ENCODE measurements at places on chromosomes 5 and 9.

DNA sequence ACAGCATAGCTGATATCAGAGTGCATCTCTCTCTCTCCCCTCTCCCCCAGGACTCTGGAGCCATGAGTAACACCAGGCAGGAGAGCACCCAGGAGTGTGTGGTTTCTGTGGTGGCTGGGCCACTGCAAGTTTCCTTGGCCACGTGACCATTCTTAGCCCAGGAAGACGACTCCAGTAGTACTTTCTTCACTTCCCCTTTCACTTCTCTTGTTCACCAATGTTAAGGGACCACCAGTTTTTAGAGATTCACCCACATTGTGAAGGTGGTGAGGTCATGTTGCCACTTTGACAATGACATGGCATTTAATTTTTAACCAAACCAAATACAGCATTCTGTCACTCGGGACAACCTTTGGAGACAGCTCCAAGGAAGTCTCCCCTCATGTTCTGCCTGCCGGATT is 17.9 kb upstream of the DAPK1 start:
- peak; percentile 83 for DNase-seq

GRCh38 chr5:78747705-78748359 is 99.3 kb upstream of the LHFPL2 start:
- peak; percentile 91 for DNase-seq

DNA sequence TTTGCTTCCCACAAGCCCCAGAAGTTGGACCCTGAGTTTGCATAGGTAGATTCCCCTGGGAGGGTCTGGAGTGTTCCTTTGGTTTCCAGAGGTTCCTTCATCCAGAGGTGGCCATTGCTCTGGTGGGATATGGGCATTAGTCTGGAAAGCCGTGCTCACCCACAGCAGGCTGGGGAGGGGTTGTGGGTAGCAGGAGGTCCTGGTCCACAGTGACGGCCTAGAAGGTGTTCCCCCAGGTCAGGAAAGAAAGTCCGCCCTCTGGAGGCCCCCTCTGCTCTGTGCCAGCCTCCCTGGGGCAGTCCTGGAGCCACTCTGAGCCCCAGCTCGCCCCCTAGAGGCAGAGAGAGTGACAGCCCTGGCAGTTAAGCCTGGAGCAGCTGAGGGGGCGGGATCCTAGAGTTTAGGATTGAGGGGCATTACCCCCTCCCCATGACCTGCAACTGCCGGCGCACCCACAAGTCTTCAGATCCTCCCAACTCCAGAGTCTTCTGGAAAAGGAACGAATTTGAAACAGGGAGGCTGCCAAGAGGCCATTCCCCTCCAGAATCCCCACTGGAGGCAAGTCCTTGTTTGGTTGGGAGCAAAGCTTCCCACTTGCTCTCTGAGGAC is 36.8 kb downstream of the NDST1 start:
- DNase-seq: peak; percentile 65

DNA sequence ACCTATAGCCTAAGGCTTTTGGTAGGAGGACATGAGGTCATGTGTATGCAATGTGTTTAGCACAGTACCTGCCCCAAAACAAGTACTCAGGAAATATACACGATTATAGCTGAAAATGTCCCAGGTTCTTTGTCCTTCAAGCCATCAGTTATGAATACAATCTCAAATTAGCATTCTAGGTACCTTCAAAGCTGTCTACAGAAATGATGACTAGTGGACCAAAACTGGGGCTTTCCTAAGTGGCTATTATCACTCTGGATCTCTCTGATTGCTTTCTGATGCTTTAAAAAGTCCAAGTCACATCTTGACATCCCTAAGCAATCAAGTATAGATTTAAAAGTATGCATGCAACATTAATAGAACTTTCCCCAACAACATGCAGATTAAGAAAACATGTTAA is 93.0 kb upstream of the SLIT3 start:
- DNase-seq: no peak

GRCh38 chr5:114447084-114447773 is 85.4 kb downstream of the KCNN2 start:
- no peak for DNase-seq

DNA sequence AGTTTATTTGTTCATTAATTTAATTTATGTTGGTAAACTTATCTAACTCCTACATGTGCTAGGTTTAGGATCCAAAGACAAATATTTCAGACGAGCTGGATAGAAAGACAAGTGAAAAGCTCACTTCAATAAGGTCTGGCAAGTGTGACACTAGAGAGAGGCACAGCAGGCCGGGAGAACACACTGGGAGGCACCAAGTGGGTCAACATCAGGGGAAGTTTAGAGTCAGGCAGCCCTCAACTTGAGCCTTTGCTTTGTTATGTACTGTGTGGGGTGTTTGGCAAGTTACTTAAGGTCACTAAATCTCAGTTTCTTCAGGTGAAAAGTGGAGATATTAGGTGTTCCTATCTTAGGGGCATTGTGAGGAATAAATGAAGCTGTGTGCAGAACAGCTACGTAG is 214.4 kb downstream of the PCSK1 start:
- no peak for DNase-seq

- no peak for DNase-seq
Measured at GRCh38 chr9:37908698-37909186, 4.8 kb upstream of the SLC25A51 start.

- DNase-seq: no peak
Measured at GRCh38 chr9:38313421-38313820, 79.1 kb upstream of the ALDH1B1 start.

GRCh38 chr5:140217299-140218026 is 42.5 kb downstream of the CYSTM1 start:
- DNase-seq: no peak

DNA sequence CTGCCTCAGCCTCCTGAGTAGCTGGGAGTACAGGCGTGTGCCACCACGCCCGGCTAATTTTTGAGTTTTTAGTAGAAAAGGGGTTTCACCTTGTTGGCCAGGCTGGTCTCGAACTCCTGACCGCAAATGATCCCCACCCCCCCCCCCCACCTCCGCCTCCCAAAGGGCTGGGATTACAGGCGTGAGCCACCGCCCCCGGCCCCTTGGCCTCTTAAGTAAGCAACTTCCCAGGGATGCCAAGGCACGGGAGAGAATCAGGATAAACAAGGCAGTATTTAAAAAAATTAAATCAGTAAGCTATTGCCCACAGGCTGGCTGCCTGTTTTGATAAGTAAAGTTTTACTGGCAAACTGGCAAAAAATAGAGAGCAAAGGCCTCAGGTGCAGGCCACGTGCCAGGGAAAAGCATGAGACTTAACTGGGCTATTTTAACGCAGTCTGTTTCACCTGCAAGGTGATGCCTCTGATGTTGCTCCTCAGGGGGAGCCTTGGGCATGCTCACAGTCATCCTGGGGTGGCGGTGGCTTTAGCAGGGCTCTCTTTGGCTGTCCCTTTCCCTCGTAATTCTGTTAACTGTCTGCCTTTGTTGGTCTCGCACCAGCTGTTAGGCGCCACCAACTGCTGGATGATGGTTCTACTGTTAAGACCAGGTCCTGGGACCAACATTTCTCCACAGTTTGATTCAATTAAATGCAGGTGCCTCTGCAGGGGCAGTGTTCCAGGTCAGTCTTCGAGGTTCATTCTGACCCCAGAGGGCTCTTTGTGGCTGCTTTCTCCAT is 19.4 kb upstream of the RNF130 start:
- DNase-seq: peak; percentile 49

GRCh38 chr5:123705741-123706140 is 193.8 kb downstream of the CSNK1G3 start:
- DNase-seq: no peak

Data from astrocyte of the hippocampus (primary cell).